Colonic mucosa (tissue), 4 donors: ENCODE measurements at places on chromosomes 1 and 21.
A peak's percentile ranks its signal among the peaks of the same experiment; 100 is the strongest.

DNA sequence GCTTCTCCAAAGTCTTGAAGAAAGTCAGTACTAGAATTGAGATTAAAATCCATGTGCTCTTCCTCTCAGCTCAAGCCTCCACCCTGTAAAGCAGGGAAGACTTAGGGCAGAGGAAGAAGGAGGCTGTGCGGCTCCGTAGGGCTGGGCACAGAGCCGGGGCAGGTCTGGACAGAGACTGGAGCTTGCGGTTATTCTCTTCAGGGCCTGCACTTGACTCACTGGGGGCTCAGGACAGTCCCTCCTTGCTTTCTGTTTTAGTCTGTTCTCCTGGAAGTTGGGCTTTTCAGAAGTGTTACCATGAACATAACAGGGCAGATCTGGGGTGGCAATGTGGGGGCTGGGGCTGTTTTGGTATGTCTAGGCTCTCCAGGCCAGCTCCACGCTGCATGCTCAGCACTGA is 21.6 kb upstream of the TRABD2B start:
- H3K4me3 ChIP-seq, result no peak overlapping the region
- no peaks in the 10 kb centered on the region for H3K36me3 ChIP-seq
- H3K27me3 ChIP-seq, result no peaks in the 10 kb centered on the region
- no peak overlapping the region for H3K27ac ChIP-seq

GRCh38 chr1:61482170-61482734 is 242.7 kb downstream of the TM2D1 start:
- DNase-seq, result no peak
- no peaks in the 10 kb centered on the region for H3K4me1 ChIP-seq
- H3K4me3 ChIP-seq, result no peak overlapping the region
- no peak overlapping the region for H3K27ac ChIP-seq
- H3K36me3 ChIP-seq, result no peaks in the 10 kb centered on the region
- H3K27me3 ChIP-seq, result no peaks in the 10 kb centered on the region

DNA sequence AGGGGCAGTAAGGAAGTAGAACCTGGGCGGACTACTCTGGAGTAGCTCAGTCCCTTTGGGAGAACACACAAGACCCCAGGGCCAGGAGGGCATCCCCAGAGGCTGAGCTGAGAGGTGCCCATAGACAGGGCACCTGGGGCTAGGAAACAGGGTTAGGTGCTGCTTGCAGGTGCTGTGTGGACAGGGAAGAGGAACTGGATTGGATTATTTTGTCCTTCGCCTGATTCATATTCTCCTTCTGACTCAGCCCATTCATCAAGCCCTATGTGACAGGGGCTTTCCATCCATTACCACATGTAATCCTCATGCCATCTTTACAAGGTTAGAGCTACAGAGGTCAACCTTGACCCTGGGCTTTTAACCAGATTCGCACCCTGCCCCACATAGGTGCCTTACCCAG is 183.9 kb downstream of the C1orf94 start:
- no peaks in the 10 kb centered on the region for H3K4me1 ChIP-seq
- no peak overlapping the region for H3K4me3 ChIP-seq
- no peak for DNase-seq
- no peak overlapping the region for H3K27ac ChIP-seq
- no peaks in the 10 kb centered on the region for H3K36me3 ChIP-seq

DNA sequence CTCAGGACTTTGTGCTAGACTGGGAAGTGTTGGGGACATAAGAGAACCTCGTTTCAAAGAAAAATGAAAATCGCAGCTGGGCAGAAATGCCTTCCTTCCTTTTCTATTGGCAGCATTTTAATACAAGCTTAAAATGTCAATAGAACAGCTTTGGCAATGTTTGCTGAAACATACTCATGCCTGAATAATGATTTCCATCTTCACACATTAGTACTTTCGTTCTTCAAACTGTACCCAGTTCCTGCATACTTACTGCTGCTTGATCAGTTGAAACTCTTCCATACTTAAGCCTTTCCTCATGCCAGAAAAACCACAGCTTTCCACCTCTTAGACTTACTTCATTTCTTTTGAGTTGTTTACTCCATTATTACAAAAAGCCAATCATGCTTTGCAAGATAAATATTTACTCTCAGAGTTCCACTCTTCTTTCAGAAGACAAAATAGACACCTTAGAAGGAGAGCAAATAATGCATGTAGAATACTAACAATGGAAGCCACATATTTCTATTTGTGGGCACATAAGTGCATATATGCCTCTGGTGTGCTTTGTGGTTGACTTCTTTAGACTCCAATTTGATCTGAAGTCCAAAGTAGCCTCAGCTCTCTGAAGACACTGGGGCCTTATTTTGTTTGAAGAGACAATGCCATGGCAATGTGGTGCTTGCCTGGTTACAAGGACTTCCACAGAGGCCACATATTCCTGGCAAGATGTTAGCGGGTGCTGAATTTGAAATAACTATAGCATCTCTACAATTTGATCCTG is 22.7 kb upstream of the CD55 start:
- H3K4me3 ChIP-seq, result no peak overlapping the region
- H3K36me3 ChIP-seq, result no peaks in the 10 kb centered on the region
- no peaks in the 10 kb centered on the region for H3K27me3 ChIP-seq
- no peaks in the 10 kb centered on the region for H3K4me1 ChIP-seq
- DNase-seq, result no peak

GRCh38 chr1:115456441-115456961 is 118.5 kb upstream of the NGF start:
- H3K4me3 ChIP-seq, result no peak overlapping the region
- no peaks in the 10 kb centered on the region for H3K36me3 ChIP-seq
- no peak for DNase-seq
- H3K4me1 ChIP-seq, result no peaks in the 10 kb centered on the region
- H3K27me3 ChIP-seq, result no peaks in the 10 kb centered on the region

GRCh38 chr1:164583196-164583595 is 24.2 kb downstream of the PBX1 start:
- H3K27ac ChIP-seq, result no peak overlapping the region
- no peaks in the 10 kb centered on the region for H3K27me3 ChIP-seq
- no peaks in the 10 kb centered on the region for H3K4me1 ChIP-seq
- no peak for DNase-seq
- H3K4me3 ChIP-seq, result no peak overlapping the region

GRCh38 chr1:175133673-175134435 is 58.7 kb downstream of the KIAA0040 start:
- H3K36me3 ChIP-seq, result no peaks in the 10 kb centered on the region
- H3K4me1 ChIP-seq, result no peaks in the 10 kb centered on the region
- no peak for DNase-seq

DNA sequence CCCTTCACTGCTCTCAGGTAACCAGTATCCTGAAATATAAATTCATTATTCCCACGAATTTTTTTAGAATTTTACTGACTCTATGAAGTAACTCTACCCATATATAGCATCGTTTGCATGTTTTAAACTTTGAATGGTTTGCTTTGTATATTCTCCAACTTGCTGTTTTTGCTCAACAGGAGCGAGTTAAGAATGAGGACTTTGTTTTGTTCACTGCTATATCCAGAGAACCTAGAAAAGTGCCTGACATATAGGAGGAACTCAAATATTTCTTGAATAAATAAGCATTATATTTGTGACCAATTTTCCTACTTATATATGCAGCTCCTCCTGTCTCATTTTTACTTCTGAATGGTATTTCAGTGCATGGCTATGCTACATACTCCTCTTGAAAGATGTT is 43.4 kb downstream of the NUF2 start:
- H3K4me1 ChIP-seq, result no peaks in the 10 kb centered on the region
- H3K27me3 ChIP-seq, result no peaks in the 10 kb centered on the region
- no peaks in the 10 kb centered on the region for H3K36me3 ChIP-seq
- no peak overlapping the region for H3K4me3 ChIP-seq

- no peaks in the 10 kb centered on the region for H3K4me1 ChIP-seq
- no peak overlapping the region for H3K4me3 ChIP-seq
- no peaks in the 10 kb centered on the region for H3K27me3 ChIP-seq
- DNase-seq, result no peak
- no peaks in the 10 kb centered on the region for H3K36me3 ChIP-seq
- H3K27ac ChIP-seq, result no peak overlapping the region
Observed at GRCh38 chr1:3306583-3307291, 147.7 kb upstream of the ARHGEF16 start.

GRCh38 chr1:177784409-177784808 is 185.4 kb downstream of the SEC16B start:
- no peak overlapping the region for H3K4me3 ChIP-seq
- H3K27me3 ChIP-seq, result no peaks in the 10 kb centered on the region
- H3K36me3 ChIP-seq, result no peaks in the 10 kb centered on the region
- no peak for DNase-seq
- no peak overlapping the region for H3K27ac ChIP-seq

DNA sequence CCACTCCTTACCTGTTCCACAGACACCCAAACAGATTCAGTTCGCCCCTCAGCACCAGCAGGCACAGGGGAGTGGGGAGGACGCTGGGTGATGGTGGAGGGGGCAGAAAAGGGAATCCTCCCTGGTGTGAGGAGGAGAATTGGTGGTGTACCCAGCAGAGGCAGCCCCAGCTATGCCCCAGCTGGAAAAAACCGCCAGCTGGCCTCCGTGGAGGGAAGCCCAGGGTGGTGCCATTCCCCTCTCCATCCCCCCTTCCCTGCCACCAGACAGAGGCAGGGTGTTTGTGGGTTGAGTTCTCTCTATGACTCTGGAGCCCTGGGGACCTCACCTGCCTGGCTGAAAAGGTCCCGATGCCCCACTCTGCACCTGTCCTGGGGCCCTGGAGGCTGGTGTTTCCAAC is 27.9 kb downstream of the OPTC start:
- H3K4me3 ChIP-seq, result no peak overlapping the region
- H3K4me1 ChIP-seq, result no peaks in the 10 kb centered on the region

DNA sequence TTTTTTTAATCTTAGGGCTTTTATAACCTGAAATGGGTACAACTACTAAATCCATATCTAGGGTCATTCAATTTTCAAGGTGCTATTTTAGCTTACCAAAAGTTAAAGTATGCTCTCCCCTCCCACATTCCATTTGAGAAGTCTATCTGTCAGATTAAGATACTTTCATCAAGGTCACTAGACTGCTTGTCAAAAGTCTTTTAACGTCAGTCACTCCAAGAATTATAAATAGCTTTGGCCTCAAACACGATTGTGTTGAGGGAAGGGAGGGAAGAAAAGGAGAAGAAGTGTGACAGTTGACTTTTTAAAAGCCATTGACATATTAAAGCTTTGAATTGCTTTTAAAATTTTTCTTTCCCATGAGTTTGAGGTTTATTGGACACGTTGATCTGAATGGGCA is 175.8 kb downstream of the PTGER3 start:
- no peaks in the 10 kb centered on the region for H3K4me1 ChIP-seq
- no peak overlapping the region for H3K4me3 ChIP-seq
- DNase-seq, result no peak
- H3K27me3 ChIP-seq, result no peaks in the 10 kb centered on the region
- no peak overlapping the region for H3K27ac ChIP-seq
- H3K36me3 ChIP-seq, result no peaks in the 10 kb centered on the region

DNA sequence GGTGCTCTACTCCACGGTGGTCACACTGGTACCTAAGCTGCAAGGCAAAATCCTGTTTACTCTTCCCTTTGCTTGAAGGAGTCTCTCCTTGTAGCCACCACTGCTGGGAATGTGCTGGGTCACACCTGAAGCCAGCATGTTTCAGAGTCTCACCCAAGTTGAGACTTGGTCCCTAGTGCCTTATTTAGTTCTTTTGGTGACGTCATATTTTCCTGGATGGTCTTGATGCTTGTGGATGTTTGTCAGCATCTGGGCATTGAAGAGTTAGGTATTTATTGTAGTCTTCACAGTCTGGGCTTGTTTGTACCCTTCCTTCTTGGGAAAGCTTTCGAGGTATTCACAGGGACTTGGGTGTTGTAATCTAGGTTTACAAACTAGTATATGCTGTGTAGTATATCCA is 5.6 kb upstream of the MTARC2 start:
- H3K27me3 ChIP-seq, result no peaks in the 10 kb centered on the region
- no peaks in the 10 kb centered on the region for H3K4me1 ChIP-seq
- no peak for DNase-seq
- H3K27ac ChIP-seq, result no peak overlapping the region
- no peaks in the 10 kb centered on the region for H3K36me3 ChIP-seq

- H3K27me3 ChIP-seq, result no peaks in the 10 kb centered on the region
- no peaks in the 10 kb centered on the region for H3K4me1 ChIP-seq
Observed at GRCh38 chr21:14526836-14527695, 19.0 kb downstream of the SAMSN1 start.

DNA sequence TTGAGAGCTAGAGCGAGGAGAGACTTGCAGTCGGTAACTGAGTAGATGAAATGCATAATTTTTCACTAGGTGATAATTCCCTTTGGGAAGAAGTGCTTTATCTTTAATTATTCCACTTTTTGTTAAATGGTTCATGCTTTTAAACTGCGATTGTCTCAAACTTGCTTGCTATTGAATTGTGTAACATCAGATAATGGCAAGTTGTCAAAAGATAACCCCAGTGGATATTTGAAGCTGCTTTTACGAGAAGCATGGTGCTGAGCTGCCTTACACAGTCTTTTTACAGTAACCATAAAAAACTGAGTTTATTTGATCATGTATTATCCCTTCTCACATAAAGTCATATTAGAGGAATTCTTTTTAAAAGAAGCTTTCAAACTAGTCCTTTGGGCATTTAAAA is 30.2 kb downstream of the TMEM50B start:
- DNase-seq, result no peak
- no peak overlapping the region for H3K27ac ChIP-seq
- H3K36me3 ChIP-seq, result no peaks in the 10 kb centered on the region
- H3K4me3 ChIP-seq, result no peak overlapping the region

GRCh38 chr21:26809745-26810144 is 35.5 kb downstream of the ADAMTS1 start:
- H3K36me3 ChIP-seq, result no peaks in the 10 kb centered on the region
- H3K27me3 ChIP-seq, result no peaks in the 10 kb centered on the region
- no peaks in the 10 kb centered on the region for H3K4me1 ChIP-seq
- H3K27ac ChIP-seq, result no peak overlapping the region
- no peak for DNase-seq

DNA sequence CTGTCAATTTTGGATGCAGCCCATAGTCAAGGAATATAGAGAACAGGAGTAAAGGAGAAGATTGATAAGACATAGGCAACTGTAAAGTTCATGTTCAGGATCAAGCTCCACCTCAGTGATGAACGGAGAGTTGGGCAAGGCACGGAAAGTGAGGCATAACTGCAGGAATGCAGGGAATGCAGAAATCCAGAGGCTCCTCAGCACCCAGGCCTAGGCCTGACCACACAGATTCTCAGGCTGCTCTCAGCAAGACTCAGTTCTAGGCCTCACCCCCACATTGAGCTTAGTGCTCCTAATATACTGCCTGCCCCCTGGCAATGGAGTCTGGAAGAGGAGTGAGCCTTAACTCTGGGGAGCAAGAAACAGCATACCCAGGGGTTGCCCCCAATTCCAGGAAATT is 36.3 kb upstream of the S1PR1 start:
- H3K27ac ChIP-seq, result no peak overlapping the region
- no peaks in the 10 kb centered on the region for H3K4me1 ChIP-seq
- H3K27me3 ChIP-seq, result no peaks in the 10 kb centered on the region
- H3K4me3 ChIP-seq, result no peak overlapping the region
- no peak for DNase-seq
- no peaks in the 10 kb centered on the region for H3K36me3 ChIP-seq

- peaks cover 12% of the 10 kb centered on the region for H3K4me1 ChIP-seq
- peak overlapping the region; percentile 52 for H3K27ac ChIP-seq
- no peaks in the 10 kb centered on the region for H3K27me3 ChIP-seq
- no peak overlapping the region for H3K4me3 ChIP-seq
Observed at GRCh38 chr1:208149776-208150514, 94.2 kb downstream of the PLXNA2 start.

- H3K4me1 ChIP-seq, result no peaks in the 10 kb centered on the region
- no peak overlapping the region for H3K4me3 ChIP-seq
- no peaks in the 10 kb centered on the region for H3K27me3 ChIP-seq
- H3K36me3 ChIP-seq, result no peaks in the 10 kb centered on the region
- DNase-seq, result no peak
- peak overlapping the region; percentile 24 for H3K27ac ChIP-seq
Observed at GRCh38 chr1:117826119-117826518, 103.3 kb downstream of the GDAP2 start.

GRCh38 chr1:224339442-224340033 is 9.6 kb upstream of the NVL start:
- no peak for DNase-seq
- no peak overlapping the region for H3K27ac ChIP-seq
- no peaks in the 10 kb centered on the region for H3K4me1 ChIP-seq
- no peaks in the 10 kb centered on the region for H3K36me3 ChIP-seq
